Stimulated activated CD8-positive, alpha-beta memory T cell treated with anti-CD3 and anti-CD28 coated beads, Interleukin-4, amount 100 ng/mL, for 1 hour (primary cell): ENCODE measurements at places on chromosomes 5 and 9.

DNA sequence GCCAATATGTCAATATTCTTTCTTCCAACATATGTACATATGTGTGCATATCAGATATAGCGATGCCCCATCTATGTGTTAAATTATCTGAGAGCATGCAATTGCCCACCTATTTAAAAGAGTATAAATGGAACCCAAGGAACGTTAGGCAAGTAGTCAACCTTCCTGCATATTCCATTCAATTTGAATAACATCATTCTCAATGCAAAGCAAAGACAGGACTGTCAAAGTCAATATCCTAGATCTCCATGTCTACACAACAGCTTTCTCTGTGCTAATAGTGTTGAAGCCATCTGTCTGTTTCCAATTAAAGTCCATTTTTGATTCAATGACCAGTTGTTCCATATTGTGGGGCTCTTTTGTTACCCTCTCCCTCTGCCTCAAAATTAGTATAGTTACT, 85.3 kb upstream of the COX7C start:
- no peak for DNase-seq

GRCh38 chr9:3468421-3469205, 57.2 kb downstream of the RFX3 start:
- no peak for DNase-seq

DNA sequence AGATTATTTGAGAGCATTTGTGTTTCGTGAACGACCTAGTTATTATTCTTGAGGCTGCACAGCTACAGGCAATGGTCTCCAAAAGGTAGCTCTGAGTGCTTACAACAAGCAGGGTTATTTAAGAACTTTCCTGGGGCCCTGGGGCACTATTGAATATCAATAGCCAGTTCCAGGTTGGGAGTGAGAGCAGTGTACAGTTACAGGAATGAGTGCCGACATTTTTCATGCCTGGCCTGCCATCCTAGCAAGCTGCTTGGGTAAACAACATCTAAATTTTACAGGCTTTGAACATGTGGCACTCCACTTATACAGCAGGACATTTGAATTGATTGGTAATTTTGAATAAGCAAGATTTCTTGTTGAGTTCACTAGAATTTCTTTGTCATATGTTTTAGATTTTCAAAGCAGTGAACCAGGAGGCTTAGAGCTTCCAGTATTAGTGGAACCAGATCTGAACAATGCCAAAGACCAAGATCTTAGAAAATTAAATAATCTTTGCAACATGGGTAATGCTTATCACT, 171.9 kb upstream of the GDNF start:
- DNase-seq, result no peak

DNA sequence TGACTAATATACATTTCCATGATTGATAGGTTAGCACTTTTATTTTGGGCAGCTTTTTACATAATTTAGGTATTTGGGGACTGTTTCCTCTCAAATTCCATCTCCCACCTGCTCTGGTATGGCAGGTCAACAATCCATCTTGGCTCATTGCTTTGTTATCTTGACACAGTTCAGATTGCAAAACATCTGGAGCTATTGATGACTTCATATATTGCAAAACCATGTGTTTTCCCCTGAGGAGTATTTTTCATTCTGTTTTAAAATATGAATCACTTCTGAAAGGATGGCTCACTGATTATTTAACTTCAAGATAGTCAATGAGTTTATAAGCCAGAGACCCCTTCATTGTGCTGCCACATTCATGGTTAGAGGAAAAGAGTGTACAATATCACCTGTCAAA, 1206.0 kb upstream of the C9orf72 start:
- DNase-seq, result no peak

- DNase-seq, result no peak
These were observed 84.4 kb downstream of the TRIO start for GRCh38 chr5:14227513-14227912.

DNA sequence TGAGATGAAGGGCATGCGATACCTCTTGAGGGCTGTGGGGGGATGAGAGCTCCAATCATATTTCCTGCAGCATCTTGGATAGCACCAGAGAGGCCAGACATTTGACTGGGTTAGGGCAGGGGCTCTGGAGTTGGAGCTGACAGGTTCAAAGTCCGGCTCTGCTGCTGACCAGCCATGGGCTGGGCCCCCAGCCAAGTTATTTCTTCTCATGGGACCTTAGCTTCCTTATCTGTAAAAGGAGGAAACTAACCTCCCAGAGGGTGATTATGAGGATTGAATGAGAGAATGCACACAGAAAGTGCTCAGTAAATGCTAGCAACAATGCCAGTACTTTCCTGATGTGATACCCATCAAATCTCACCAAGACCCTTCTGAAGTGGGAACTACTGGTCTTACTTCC, 65.2 kb upstream of the SLC25A51 start:
- DNase-seq, result no peak

GRCh38 chr5:158882660-158883059, 217.1 kb downstream of the EBF1 start:
- no peak for DNase-seq

DNA sequence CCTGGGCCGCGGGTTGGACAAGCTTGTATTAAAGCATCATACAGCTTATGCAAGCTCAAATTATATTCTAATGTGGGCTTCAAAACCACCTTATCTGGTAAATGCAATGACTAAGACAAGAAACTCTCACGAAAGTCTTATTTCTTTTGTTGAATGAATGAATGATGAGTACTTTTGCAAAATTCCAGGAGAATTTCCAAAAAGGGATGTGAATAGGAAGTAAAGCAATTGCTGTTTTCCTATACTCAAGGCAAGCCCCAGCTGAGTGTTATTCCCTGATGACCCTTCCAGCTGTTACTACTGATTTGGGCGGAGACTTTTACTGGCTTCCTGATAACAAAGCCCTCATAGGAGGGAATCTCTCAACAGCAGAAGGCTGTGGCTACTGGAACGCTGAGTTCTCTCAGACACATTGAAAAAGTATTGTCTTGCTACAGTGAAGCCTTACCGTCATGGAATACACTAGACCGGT, 162.8 kb downstream of the SREK1 start:
- DNase-seq, result no peak
